ENCODE measurements at places on chromosomes 2 and 18.

DNA sequence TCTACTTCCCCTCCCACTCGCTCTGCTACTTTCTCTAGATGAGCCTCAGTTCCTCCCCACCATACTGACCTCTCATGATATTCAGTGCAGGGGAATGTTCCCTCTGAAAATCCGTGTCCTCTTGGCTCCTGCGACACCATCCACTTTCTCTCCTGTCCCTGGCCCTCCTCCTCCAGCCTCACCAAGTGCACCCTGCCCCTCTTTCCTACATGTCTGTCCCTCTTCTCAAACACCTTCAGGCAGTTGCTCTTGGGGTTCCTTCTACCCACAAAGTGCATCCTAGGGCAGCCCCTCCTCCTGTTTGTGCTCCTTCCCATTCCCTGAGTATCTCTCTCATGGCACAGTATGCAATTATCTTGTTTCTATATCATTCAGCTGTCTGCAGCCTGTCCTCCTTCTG is 246.4 kb upstream of the RAB6C start:
- no peak for DNase-seq

- DNase-seq: no peak
Measured at GRCh38 chr2:205975082-205975949, 110.7 kb downstream of the INO80D start.

DNA sequence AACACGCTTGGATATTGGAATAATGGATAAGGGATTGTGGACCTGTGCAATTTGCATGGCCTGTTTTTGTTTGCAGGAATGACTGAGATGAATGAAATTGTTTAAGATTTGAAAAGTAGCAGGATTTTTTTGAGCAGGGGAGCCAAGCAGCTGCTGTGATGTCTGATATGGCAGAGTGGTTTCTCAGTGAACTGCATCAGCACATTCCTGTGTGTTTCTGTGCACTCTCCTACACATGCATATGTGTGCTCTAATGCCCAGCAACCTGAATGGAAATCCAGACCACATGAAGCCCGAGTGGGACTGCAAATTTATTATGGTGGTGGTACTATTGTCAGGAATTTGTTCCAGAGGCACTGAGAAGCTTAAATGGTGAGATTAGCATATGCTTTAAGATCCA is 161.7 kb downstream of the PARD3B start:
- DNase-seq: no peak

DNA sequence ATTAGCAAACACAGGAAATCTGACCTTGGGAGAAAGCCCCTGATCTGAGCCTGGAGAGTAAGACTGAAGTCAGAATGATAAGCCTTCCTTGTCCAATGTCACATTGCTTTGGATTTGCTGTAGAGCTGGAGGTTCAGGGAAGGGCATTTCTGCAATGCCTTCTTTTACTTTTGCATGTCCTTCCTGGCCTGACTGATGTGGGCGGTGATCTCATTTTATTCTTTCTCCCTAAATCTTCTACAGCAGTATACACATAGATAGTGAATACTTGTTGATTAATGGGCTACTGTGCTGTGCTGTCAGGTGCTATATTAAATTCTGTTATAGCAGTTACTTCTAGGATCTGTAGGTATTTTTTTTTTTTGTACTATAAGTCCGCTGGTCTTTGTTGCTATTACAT is 62.6 kb downstream of the PLCL1 start:
- no peak for DNase-seq

DNA sequence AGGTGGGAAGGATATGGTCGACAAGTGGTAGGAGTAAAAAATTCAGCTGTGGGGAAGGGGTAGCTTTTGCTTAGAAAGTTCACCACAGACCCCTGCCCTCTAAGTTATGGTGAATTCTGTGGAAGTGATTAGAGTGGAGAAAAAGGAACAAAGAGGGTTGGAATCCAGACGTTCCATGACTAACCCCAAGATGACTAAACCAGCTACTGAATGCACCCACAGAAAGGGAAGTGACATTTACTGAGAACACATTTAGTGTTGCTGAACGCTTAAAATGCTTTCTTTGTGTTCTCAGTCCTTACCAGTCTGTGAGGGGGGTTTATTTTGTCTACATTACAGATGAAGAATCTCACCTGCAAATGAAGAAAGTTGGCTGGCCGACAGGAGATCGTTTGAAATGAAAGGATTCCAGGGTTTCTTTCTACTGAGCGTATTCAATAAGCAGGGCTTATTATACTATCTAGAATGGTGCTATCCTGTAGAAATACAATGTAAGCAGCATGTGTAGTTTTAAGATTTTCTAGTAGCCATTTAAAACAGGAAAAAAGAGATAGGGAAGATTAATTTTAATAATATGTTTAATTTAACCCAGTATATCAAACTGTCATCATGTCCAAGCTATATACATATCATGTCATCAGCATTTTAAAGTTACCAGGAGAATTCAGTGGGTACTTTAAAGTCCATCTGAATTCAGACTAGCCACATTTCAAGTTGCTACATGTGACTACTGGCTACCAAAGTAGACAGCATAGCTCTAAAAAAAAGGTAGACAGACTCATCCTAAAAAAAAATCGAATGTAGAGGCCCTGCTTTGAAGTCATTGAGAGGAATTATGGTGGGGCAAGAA is 60.1 kb downstream of the LIMS1 start:
- DNase-seq: no peak

DNA sequence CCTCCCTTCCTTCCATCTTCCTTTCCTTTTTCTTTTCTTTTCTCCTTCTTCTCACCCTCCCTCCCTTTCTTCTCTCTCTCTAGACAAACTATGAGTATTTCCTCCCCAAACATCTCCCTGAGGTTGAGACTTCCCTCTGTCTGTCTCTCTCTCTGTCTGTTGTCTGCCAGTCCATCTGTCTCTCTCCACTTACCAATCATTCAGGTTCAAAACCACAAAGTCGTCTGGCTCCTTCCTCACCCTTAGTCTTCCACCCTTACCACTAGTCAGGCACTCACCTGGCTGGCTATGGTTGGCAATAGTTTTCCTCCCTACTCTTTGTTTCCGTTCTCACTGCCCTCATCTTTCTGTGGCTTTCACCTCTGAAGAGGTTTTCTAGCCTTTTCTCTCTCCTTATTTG is 12.9 kb downstream of the CCL20 start:
- DNase-seq: no peak

DNA sequence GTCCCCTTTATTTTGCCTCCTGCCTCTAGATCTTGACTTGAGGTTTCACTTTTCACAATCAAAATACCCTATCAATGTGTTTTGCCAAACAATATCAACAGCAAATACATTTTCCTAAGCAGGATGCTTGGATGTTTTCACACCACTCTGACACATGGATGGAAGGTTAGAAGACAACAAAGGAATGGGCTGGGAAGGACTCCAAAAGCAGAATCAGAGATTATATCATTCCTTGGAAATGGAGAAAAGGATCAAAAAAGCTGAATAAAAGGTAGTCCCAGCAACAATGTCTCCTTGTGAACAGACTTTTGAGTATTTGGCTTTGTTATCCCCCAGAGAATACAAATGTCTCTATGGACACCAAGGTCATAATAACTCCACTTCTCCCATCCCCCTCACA is 170.8 kb downstream of the ETAA1 start:
- no peak for DNase-seq

DNA sequence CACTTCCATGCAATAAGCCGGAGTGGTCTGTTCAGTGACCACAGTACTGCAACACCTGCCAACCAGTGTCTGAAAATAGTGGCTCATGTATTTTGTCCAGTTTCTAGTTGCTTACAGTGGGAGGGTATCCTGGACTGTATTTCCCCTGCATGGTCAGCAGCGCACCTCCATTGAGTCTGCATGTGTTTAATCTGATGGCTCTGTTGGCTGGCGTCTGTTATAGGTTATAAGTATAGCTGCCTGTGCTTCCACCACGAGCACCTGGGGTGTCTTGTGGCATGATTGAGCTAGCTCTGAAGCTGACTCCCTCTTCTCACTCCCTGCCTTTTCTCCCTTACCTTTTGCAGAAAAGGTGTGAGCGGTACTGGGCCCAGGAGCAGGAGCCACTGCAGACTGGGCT is 12.9 kb downstream of the PTPN18 start:
- no peak for DNase-seq

DNA sequence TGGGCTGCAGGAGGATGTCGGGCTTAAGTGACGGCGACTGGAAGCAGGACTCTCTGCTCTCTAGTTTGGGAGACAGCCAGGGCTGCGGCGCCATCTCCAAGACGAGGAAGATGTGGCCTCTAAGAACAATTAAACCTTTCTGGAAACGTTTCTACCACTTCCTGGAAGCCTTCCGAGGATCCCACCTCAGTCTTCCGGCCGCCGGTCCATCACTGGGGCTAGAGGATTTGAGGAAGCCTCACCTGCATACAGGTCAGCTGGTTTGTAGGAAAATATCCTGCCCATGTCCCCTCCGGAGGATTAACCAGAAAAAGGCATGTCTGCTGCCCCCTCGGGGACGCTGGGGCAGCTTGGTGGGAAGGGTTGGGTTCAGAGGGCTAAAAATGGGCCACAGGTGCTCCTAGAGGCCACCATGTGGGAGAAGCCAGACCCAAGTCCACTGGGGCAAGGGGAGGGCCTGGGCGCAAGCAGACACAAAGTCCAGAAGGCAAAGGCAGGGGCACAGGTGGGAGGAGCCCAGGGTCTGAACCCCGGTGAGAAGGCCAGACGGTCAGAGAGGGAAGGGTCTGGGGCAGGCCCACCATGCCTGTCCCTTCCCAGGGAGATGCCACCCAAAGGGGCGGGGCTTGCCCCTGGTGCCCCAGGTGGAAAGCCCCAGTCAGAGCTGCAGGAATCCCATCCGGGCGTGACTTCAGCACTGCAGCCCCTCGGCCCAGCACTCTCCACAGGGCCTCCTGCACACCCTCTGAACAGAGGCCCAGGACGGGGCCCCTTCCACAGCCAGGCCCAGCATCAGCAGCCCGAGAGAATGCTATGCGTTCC is 82.2 kb upstream of the ID2 start:
- no peak for DNase-seq

DNA sequence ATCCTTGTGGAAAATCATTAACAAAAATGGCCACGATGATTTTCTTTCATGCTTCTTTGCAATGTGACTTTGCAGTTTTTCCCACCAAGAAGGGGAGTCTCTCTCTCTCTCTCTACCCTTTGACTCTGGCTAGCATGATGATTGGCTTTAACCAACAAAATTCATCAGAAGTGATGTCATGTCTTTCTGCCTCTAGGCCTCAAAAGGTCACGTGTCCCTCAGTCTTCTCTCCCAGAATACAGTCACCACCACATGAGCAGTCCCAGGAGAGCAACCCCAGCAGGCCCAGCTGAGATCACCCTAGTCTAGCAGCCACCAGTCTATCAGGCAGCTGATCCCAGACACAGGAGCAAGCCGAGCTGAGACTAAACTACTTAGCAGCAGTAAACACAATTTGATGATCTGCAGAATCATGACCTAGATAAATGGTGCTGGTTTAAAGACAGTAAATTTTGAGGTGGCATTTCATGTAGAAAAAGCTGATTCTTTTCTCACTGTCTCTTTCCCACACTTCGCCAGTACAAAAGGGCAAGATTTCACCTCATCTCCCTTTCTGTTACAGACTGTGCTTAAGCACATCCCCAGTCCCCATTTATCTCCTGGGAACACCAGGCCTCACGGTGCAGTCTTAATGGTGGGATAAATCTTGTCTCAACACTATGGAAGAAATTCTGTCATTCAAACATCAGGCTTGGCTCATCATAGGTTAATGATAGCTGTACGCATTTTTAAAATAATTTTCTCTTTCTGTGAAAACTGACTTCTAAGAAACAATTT is 132.7 kb downstream of the SCG2 start:
- DNase-seq: no peak

- no peak for DNase-seq
Measured at GRCh38 chr18:56305583-56305982, 332.8 kb downstream of the TXNL1 start.

DNA sequence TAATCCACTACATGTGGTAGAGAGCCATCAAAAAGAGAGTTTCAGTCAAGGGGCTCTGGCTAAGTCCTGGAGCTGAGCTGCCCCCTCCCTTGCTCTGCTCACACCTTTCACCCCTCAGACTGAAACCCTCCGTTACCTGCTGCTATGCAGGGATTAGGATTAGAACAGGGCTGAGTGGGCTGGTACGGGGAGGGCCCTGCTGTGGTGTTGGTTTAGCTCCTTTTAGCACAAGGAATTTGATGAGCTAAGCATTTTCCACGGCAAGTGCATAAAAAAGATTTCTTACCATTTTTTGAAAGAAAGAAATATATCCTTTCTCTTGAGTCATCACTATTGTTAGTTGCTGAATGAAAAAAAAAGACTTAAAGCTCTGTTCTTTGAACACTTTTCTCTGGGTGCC is 46.3 kb downstream of the TCF7L1 start:
- no peak for DNase-seq

- DNase-seq: no peak
Measured at GRCh38 chr2:24830786-24831185, 37.6 kb downstream of the CENPO start.

DNA sequence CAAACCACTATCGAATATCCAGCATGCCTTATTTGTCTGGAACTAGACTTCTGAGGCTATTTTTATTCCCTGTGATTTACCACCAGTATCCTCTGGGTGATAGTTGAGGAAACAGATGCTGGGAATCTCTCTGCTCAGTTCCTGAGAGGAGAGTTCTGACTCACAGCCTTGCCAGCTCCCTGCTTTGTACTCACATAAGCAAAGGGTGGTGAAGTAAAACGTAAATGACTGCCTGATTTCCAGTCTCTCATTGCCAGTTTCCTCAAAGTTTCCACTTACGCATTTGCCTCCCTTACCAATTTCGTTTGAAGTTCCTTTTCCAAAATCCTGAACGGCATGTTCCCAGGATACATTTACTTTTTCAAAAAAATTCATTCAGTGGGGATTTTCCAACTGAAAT is 69.2 kb upstream of the HNRNPA3 start:
- no peak for DNase-seq

GRCh38 chr2:27049422-27050280 is 1.8 kb upstream of the AGBL5 start:
- DNase-seq: no peak

- no peak for DNase-seq
Measured at GRCh38 chr18:65749841-65750240, 971 bp upstream of the CDH7 start.

DNA sequence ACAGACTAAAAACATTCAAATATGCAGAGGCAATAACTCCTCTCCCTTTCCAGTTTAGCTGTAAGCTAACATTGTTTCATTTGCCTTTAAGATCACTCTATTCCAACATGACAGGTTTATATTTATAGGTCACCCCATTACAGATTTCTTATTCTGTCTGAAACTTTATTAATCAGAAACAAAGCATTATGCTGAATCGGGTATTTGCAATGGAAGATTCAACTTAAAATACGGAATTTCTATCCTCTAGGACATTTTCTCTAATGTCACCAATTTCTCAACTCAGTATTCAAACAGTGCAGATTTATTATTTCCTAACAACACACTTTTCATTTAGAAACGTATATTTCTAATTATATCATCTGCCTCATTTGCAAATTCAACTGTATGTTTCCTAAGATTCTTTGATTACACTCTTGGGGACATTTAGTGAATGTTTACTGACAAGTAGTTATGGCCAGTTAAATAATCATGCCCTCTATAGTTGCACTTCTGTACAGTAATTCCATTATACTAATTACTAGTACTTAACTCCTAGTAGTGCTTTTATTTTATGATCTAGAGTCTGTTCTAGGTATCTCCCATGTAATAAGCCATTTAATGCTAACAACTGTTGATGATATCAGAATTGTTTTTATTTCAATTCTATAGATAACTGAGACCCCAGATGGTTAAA is 358.1 kb downstream of the ERBB4 start:
- no peak for DNase-seq

Measured in iPS DF 19.7 (cell line).